ENCODE measurements at places on chromosomes 4 and X. TPM values are rescaled to one million over a fixed set of nuclear protein-coding genes. Genes with fewer than 3 reads are reported as not detected.

C4orf36 gene
- not detected for total RNA-seq

NOCT gene
- total RNA-seq, result 21.5 TPM

ADH1C gene
- total RNA-seq, result not detected

HSD17B13 gene
- total RNA-seq, result not detected

GRCh38 chrX:71998836-71999509, 88.3 kb downstream of the NHSL2 start:
- H3K27ac ChIP-seq, result no peak overlapping the region
- H3K4me3 ChIP-seq, result no peak overlapping the region
- no peaks in the 10 kb centered on the region for H3K36me3 ChIP-seq
- no peaks in the 10 kb centered on the region for H3K4me1 ChIP-seq
- DNase-seq, result no peak

DNA sequence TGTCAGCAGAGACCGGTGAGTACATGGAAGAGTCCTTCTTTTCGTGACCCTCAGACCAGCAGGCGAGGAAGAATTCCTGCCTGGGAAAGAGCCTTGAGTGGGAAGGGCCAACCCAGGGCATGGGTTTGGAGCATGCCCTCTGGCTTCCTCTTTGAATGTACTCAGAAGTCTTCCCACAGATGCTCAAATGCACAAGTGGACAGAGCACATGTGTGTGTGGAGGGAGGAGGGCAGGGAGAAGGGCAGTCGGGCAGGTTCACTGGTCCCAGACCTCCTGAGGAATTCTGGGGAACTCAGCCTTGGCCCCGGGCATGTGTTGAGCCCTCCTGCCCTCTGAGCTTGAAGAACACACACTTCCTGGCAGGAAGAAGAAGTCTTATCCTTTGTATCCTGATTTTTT, 63.2 kb upstream of the HELT start:
- DNase-seq, result no peak

- DNase-seq, result no peak
- H3K4me3 ChIP-seq, result no peak overlapping the region
- peaks cover 3% of the 10 kb centered on the region for H3K27me3 ChIP-seq
Measured at GRCh38 chr4:180518906-180519305, 1724.3 kb upstream of the TENM3 start.

DNA sequence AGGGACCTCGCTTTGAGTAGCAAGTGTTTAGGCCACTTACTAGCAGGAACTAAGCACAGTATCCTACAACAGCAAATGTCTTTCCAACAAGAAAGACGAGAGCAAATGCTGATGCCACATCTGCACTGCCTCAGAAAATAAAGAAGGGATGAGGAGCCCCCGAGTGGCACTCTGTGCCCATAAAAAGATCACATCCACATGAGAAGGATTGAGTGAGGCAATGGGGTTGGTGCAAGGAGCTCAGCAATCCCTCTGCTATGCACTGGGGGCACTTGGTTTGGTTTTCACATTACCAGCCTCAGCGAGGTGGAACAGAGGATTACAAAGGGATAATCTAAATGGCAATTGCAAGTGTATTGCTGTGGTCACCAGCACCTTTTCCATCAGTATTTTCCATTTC, 252.8 kb upstream of the SLC7A11 start:
- H3K36me3 ChIP-seq, result no peaks in the 10 kb centered on the region
- no peak overlapping the region for H3K4me3 ChIP-seq
- H3K27me3 ChIP-seq, result no peaks in the 10 kb centered on the region

DNA sequence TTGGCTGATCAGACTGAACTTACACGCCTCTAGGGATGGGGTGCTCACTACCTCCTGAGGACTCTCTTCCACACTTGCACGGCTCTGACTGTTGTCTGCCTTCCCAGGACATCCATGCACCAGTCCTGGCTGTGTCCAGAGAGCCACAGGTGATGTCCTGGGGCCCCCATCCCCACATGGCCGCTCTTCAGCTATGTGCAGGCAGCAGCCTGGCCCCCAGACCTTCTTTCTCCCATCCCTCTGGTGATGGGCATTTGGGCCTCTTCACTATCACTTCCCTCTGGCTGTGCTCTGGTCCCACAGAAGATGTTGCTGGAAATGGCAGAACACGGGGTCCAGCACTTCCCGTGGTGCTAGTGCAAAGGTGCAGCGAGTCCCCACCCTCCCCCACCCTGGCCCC, 40.9 kb upstream of the HMX1 start:
- no peaks in the 10 kb centered on the region for H3K27me3 ChIP-seq
- no peak for DNase-seq
- no peak overlapping the region for H3K27ac ChIP-seq
- H3K4me1 ChIP-seq, result no peaks in the 10 kb centered on the region
- no peak overlapping the region for H3K4me3 ChIP-seq

DNA sequence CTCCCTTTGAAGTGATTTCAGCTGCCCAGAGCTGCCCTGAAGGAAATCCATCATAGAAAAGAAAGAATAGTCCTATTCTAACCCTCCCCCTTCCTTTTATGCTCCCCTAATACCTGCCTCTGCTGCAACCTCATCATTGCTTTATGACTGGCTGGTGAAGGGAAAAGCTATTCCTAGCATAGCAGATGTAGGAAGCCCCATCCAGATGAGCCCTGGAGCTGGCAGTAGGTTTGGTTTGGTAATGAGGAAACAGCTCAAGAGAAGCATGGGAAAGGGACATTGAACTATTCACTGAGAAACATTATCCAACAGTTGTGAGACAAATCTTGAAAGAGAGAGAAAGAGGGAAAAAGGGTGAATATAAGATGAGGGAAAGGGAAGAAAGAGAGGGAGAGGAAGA, 29.2 kb downstream of the ARSJ start:
- H3K27ac ChIP-seq, result no peak overlapping the region
- no peaks in the 10 kb centered on the region for H3K36me3 ChIP-seq
- peaks cover 9% of the 10 kb centered on the region for H3K4me1 ChIP-seq
- peaks cover 4% of the 10 kb centered on the region for H3K27me3 ChIP-seq

DNA sequence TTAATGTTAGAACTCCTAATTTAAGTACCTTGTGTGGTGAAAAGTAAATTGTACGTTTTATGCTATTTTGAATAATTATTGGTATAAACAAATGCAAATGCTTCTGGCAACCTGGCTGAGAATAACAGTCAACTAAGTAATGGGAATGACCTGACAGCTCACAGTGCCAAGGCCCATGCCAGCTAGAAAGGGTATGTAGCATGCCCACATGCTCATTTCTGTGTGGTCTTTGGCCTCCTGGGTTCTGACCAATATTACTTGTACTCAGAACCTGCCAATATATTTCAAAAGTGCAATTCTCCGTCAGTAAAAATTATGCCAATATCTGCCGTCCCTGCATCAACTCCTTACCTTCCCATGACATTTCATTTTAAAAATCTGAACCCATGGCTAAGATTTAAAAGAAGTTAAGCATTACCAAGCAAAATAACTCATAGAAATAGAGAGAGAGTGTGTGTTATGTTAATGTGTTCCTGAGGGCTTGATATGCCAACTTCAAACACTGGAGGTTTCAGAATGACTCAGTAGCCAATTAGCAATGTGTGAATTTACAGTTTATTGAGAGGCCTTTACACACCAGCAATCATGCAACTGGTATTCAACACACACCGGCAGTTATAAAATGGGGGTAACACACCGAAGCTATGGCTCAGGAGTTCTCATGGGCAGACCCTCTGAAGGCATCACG, 820.8 kb downstream of the FSTL5 start:
- no peaks in the 10 kb centered on the region for H3K36me3 ChIP-seq
- no peaks in the 10 kb centered on the region for H3K4me1 ChIP-seq
- H3K27me3 ChIP-seq, result no peaks in the 10 kb centered on the region
- no peak for DNase-seq
- H3K27ac ChIP-seq, result no peak overlapping the region
- H3K4me3 ChIP-seq, result no peak overlapping the region

DNA sequence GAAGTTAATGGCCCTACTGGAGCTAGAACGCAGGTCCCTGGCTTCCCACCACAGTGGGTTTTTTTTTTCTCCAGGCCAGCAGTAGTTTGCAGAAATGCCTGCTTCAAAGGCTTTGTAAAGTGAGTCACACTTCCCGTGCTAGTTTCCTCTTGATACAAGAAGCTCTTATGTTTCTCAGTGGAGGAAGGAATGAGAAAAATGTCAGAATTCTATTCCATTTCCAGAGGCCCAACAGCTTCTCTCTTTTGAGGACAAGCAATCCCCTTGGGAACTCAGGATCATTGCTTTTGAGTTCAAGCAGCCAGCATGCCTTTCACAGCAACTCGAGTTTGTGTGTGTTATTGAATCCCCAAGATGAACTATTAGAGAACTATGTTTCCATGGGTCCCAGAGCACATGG, 134.3 kb downstream of the GUCY2F start:
- H3K27ac ChIP-seq, result no peak overlapping the region
- peaks cover 2% of the 10 kb centered on the region for H3K4me1 ChIP-seq
- H3K4me3 ChIP-seq, result no peak overlapping the region
- no peaks in the 10 kb centered on the region for H3K36me3 ChIP-seq
- no peaks in the 10 kb centered on the region for H3K27me3 ChIP-seq

GRCh38 chr4:87979810-87980209, 4.3 kb downstream of the SPP1 start:
- no peaks in the 10 kb centered on the region for H3K36me3 ChIP-seq
- H3K27ac ChIP-seq, result no peak overlapping the region
- H3K27me3 ChIP-seq, result peaks cover 49% of the 10 kb centered on the region
- H3K4me1 ChIP-seq, result peaks cover 9% of the 10 kb centered on the region
- no peak overlapping the region for H3K4me3 ChIP-seq

DNA sequence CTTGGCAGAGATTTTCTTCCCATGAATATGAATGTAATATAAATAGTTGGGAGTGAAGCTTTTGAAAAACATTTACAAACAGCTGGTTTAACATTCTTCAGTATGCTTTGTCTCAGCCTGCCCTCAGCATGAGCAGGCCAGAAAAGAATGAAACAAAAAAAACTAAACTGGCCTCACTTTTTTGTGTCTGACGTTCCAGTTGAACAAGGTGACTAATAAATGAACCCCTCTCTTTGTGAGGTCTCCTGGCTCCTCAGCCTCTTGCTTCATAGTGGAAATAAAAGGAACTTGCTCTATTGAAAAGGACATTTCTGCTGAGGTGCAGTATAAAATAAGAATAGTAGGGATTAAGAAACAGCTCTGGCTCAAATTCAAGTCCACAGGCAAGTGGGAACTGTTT, 9.4 kb downstream of the CHST7 start:
- H3K27me3 ChIP-seq, result no peaks in the 10 kb centered on the region
- H3K4me3 ChIP-seq, result no peak overlapping the region
- H3K27ac ChIP-seq, result no peak overlapping the region
- H3K36me3 ChIP-seq, result peaks cover 2% of the 10 kb centered on the region
- DNase-seq, result no peak
- peaks cover 7% of the 10 kb centered on the region for H3K4me1 ChIP-seq

DNA sequence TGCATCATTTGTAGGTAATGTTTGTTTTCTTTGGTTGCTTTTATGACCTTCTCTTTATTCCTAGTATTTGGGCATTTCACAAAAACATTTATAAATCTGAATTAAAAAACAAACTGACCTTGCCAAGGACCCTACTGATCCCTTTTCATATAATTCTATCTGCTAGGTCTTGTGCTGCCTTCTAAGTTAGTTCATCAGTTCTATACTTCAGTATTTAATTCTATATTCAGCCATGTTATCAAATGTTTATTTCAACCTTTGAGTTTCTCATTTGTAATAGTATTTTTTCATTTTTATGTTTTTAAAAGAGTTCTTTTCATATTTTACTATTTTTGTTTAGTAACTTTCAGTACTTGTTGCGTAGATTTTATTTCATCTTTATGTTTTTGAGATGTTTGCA, 155.3 kb downstream of the SNCA start:
- H3K4me1 ChIP-seq, result peaks cover 9% of the 10 kb centered on the region
- DNase-seq, result no peak
- H3K27me3 ChIP-seq, result peaks cover 22% of the 10 kb centered on the region
- no peaks in the 10 kb centered on the region for H3K36me3 ChIP-seq

DNA sequence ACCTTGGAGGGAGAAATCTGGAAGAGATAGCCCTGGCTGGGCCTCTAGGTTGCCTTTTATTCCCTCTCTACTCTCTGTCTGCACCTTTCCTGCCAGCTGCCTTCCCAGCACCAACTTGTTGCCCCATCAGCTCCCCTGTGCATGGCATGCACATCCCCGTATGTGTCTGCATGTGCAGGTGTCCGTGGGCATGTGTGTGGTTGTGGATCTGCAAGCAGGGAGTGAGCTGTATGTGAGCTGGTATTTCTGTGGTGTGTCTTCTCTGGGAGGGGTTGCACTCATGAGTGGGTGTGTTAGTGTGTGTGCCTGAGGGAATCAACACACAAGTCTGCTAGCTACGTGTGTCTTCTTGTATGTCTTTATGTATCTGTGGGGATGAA, 9.9 kb downstream of the L1CAM start:
- peaks cover 18% of the 10 kb centered on the region for H3K4me1 ChIP-seq
- DNase-seq, result no peak
- no peaks in the 10 kb centered on the region for H3K36me3 ChIP-seq
- peaks cover 46% of the 10 kb centered on the region for H3K27me3 ChIP-seq

DNA sequence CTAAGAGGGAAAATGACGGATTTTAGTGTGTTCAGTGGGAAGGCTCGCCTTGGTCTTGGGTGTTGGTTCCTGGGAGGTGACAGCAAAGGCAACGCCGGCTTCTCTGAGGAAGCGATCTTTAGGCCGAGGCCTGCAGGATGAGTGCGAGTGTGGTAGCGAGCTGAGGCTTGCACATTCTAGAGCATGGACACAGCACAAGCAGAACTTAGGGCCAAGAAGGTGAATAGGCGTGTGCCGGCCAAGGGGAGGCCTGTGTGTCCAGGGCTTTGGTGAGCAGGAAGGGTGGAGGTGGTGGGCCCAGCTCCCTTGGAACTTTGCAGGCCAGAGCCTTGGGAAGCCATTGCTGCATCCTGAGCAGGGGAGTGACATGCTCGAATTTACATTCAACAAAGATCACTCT, 67.9 kb downstream of the TNIP2 start:
- H3K36me3 ChIP-seq, result peaks cover 41% of the 10 kb centered on the region
- DNase-seq, result no peak
- no peak overlapping the region for H3K27ac ChIP-seq

DNA sequence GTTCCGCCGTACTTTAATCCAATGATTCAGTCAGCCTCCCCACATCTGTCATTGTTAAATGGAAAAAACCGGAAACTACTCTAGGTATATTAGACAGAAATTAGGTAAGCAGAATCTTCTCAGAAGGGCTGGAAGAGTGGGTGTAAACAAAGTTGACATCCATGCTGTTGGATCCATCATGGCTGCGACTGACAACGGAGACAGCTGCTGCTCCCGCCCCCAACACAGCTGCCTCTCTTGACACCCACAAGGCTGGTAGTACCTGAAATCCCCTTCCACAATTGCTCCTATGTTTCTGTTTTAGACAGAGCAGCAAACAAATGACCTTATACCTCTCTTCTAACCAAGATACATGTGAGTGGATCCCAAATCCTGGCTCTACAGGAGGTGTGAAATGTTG, 66.6 kb downstream of the RXFP1 start:
- no peak overlapping the region for H3K4me3 ChIP-seq
- H3K36me3 ChIP-seq, result no peaks in the 10 kb centered on the region
- H3K4me1 ChIP-seq, result no peaks in the 10 kb centered on the region
- H3K27me3 ChIP-seq, result peaks cover 18% of the 10 kb centered on the region

All from activated naive CD8-positive, alpha-beta T cell treated with anti-CD3 and anti-CD28 coated beads for 36 hours (primary cell).